ENCODE measurements at places on chromosomes 2 and 18.

DNA sequence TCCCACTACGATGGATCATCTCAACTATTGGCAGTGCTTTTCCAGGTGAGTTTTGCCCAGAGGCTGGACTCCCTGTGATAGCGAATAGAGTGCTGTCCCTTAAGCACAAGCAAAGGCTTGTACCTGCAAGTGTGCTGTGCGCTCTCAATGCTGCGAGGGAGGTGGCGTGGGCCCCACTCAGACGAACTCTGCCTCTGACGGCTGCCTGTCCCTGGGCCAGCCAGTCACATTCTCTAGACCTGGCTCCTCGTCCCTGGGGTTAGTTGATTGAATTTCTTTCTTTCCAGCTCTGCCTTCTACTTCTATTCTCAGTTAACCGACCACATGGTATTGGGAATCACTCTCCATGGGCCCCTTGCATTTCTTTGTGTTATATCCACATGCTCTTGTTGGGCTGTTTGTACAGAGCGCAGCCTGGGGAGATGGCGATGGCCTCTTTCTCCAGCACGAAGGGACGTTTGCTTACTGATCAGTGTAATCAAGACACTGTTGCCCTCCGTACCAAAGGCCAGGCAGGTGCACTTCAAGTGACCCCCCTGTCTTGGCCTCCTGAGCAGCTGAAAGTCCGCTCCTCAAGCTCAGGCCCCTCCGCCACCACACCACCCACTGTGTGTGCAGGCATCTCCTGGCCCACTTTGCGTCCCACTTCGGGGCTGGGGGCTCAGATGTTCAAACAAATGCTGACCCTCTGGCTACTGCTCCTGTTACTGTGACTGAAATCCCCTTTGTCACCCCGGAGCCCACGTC is 151.3 kb downstream of the ZNF236 start:
- H3K27ac ChIP-seq, result no peak overlapping the region
- no peaks in the 10 kb centered on the region for H3K27me3 ChIP-seq
- H3K4me3 ChIP-seq, result no peak overlapping the region
- H3K4me1 ChIP-seq, result no peaks in the 10 kb centered on the region
- no peak for DNase-seq

- H3K4me1 ChIP-seq, result peaks cover 4% of the 10 kb centered on the region
- H3K4me3 ChIP-seq, result no peak overlapping the region
- no peak for DNase-seq
- no peaks in the 10 kb centered on the region for H3K36me3 ChIP-seq
These were observed 28.5 kb downstream of the CIB4 start for GRCh38 chr2:26612522-26613240.

- peaks cover 8% of the 10 kb centered on the region for H3K4me1 ChIP-seq
- H3K36me3 ChIP-seq, result no peaks in the 10 kb centered on the region
- H3K4me3 ChIP-seq, result no peak overlapping the region
- H3K27me3 ChIP-seq, result no peaks in the 10 kb centered on the region
- DNase-seq, result no peak
- no peak overlapping the region for H3K27ac ChIP-seq
These were observed 100.6 kb downstream of the MYO1B start for GRCh38 chr2:191345788-191346187.

DNA sequence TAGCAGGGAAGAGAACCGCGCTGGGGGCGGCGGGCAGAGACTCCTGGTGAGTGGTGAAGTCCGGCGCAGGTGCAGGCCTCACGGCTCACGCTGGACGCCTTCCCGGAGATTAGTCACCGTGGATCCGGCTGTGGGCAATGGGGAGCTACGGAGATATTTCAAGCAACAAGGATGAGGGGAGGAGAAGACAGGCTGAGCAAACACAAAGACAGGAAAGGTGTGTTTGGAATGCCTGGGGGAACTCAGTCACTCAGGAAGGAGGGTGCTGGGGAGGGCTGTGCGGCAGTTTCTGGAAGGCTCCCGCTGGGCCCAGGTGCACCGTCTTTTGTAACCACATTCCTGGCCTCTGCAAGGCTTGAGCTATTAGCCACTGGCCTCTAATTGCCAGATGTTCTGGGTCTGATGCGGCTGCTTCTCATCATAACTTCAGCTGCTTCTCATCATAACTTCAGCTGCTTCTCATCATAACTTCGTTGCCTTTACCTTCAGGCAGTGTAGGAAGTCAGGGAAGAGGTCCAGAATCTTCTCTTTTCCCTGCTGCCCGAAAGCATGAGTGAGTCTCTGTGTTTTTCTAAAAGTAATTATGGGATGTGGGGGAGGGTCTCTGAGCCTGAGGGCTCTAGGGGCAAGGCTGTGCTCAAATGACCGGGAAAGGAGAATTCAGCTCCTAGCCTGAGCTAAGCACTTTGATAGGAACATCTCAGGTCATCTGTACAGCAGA is 118.9 kb downstream of the PXDN start:
- peak; percentile 42 for DNase-seq
- H3K4me1 ChIP-seq, result no peaks in the 10 kb centered on the region
- H3K27me3 ChIP-seq, result no peaks in the 10 kb centered on the region
- H3K27ac ChIP-seq, result no peak overlapping the region

DNA sequence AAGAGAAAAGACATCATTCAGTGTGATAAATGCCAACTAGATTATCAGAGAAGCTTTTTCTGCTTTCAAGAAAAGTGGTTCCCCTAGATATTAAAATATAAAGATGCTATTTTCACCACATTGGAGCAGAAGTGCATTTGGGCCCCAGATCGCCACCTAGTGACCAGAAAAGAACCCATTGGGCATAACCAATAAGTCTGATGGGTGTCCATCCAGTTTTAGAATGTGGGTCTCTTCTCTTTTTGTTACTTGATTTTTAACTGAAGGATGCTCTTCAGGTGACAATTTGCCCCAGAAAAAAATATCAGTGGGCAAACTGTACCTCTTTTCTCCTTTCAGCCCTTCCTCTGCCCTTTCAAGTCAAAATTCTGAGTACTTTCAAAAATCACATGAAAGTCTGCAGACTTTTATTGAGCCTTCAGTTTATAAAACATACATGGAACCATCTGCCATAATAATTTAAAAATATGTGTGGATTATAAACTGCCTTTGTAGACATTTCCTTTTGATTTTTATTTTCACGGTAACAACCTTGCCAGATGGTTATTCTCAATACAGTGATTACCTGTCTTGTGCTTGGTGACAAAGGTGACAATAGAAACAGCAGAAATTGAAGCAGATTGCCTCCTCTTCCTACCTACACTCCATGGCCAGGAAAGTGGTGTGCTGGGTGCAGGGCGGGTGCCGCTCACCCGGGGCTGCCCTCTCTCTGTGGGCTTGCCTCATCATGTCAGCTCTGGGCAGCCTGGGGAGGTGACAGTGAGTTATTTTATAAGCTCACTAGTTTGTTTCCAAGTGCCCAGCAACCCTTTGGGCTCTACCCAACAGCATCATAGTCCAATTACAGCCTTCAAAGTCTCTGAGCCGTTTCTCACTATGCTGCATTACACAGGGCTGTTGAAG is 124.5 kb downstream of the DCDC2C start:
- no peak overlapping the region for H3K27ac ChIP-seq
- DNase-seq, result no peak

DNA sequence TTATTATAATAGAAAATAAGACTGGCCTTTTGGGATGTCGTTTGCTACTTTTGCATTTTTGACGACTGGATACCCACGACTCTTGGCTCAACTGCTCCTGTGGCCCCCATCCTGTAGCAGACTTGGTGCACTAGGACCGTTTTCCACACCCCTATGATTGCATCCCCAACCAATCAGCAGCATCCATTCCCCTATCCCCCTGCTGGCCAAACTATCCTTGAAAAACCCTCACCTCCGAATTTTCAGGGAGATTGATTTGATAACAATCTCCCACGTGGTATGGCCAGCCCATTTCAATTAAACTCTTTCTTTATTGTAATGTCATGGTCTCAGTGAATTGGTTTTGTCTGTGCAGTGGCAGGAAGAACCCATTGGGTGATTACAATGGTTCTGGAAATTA is 37.9 kb upstream of the TTR start:
- H3K4me1 ChIP-seq, result no peaks in the 10 kb centered on the region
- no peak overlapping the region for H3K27ac ChIP-seq
- no peaks in the 10 kb centered on the region for H3K36me3 ChIP-seq
- no peak overlapping the region for H3K4me3 ChIP-seq

DNA sequence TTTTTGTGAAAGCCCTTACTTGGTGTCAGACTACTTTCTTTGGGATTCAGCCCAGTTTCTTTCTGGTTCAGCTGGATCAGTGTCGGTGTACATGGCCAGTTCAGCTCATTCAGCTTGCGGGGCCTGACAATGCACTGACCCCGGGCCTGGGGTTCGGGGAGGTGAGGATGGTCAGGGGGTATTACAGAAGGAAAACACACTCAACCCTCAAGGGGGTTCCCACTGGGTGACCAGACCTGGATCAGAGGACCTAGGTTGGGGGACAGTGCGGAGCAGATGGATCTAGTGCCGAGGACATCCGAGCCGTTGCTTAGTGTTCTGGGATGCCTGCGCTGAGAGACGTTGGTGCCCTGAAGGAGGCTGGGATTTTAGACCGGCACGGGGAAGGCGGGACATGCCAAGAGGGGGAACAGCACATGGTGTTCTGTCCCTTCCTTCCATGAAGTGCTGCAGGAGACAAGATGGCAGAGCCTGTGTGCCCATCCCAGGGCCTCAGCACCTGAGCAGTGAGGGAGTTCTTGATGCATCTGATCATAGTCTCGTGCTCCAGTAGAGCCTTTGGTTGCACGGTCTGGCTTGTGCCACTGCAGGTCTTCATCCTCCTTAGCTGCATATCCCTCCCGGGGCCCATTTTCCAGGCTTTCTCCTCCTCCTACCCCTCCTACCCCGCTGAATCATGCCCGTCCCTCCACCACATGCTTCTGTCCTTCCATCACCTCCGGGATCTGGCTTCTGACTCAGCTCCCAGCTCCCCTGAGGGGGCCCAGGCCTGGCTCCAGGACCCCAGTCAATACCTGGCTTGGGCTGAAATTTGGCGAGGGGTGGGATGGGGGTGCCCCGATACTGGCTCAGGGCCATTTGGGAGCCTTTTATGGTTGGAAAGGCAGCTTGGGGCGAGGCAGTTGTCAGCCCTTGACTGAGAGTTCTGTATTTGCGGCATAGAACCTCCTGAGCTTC is 18.0 kb downstream of the SPEG start:
- peak overlapping the region; percentile 99 for H3K27ac ChIP-seq
- no peak overlapping the region for H3K4me3 ChIP-seq
- no peaks in the 10 kb centered on the region for H3K27me3 ChIP-seq
- H3K36me3 ChIP-seq, result no peaks in the 10 kb centered on the region
- peak; percentile 92 for DNase-seq
- H3K4me1 ChIP-seq, result peaks cover 4% of the 10 kb centered on the region

DNA sequence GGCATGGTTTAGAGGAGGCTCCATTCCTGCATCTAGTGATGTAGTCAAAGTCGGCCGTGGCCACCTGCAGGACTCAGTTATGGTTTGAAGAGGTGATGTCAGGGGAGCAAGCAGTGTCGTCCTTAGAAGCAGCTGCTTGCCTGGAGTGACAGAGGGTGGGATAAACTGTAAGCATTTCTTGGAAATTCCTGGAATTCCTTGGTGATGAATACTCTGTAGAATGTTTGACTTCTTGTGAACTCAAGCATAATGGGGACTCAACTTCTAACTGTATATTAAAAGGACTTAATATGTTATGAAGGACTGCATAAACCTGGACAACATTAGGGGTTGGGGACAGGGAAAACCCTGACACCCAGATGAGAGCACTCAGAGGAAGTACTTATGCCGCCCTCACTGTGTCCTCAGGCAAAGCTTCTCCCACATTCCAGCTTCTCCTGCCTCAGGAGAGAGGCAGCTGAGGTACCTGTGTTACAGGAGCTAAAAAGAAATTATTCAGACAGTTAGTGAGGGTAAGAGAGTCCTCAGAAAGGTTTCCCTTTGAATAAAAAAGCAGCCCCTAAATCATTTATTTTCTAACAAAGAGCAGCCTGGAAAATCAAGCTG is 459.9 kb upstream of the CELF4 start:
- no peak for DNase-seq
- H3K36me3 ChIP-seq, result no peaks in the 10 kb centered on the region
- H3K4me3 ChIP-seq, result no peak overlapping the region
- no peaks in the 10 kb centered on the region for H3K27me3 ChIP-seq

- DNase-seq, result no peak
- no peaks in the 10 kb centered on the region for H3K27me3 ChIP-seq
- no peak overlapping the region for H3K27ac ChIP-seq
- H3K36me3 ChIP-seq, result no peaks in the 10 kb centered on the region
- H3K4me1 ChIP-seq, result peaks cover 6% of the 10 kb centered on the region
- no peak overlapping the region for H3K4me3 ChIP-seq
These were observed 2.0 kb downstream of the KCMF1 start for GRCh38 chr2:84972932-84973331.

DNA sequence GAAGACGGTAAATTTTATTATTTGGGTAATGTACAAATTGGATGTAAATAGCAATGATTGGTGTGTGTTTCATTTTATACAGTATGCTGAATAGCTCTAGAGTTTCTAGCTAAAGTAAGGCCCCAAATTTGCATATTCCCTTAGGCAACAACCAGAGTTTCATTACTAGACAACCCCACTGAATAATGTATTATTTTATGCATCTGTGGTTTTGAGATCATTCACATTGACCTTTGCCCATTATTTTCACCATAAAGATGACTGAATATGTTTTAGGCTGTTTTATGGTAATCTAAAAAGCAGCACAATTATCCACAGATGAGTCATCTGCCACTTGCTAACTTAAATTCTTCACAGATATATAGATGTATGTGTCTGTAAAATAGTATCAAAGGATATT is 44.5 kb upstream of the C2orf74 start:
- DNase-seq, result no peak
- no peaks in the 10 kb centered on the region for H3K27me3 ChIP-seq
- no peaks in the 10 kb centered on the region for H3K36me3 ChIP-seq
- H3K4me3 ChIP-seq, result no peak overlapping the region
- no peaks in the 10 kb centered on the region for H3K4me1 ChIP-seq
- no peak overlapping the region for H3K27ac ChIP-seq

GRCh38 chr18:10743766-10744165 is 217.9 kb downstream of the NAPG start:
- no peak overlapping the region for H3K4me3 ChIP-seq
- no peak for DNase-seq
- no peaks in the 10 kb centered on the region for H3K4me1 ChIP-seq
- no peak overlapping the region for H3K27ac ChIP-seq
- H3K27me3 ChIP-seq, result no peaks in the 10 kb centered on the region

- no peaks in the 10 kb centered on the region for H3K36me3 ChIP-seq
- H3K27ac ChIP-seq, result no peak overlapping the region
- DNase-seq, result no peak
- no peaks in the 10 kb centered on the region for H3K27me3 ChIP-seq
These were observed 5.8 kb downstream of the TMSB10 start for GRCh38 chr2:84911135-84911678.

GRCh38 chr2:68251855-68252399 is 405 bp downstream of the PPP3R1 start:
- peaks cover 7% of the 10 kb centered on the region for H3K4me1 ChIP-seq
- no peaks in the 10 kb centered on the region for H3K27me3 ChIP-seq
- H3K4me3 ChIP-seq, result peak overlapping the region; percentile 100
- H3K27ac ChIP-seq, result peak overlapping the region; percentile 99
- DNase-seq, result peak; percentile 85

GRCh38 chr2:88654714-88655113 is 27.4 kb upstream of the EIF2AK3 start:
- no peaks in the 10 kb centered on the region for H3K4me1 ChIP-seq
- H3K36me3 ChIP-seq, result no peaks in the 10 kb centered on the region
- no peak overlapping the region for H3K27ac ChIP-seq
- no peak for DNase-seq
- H3K4me3 ChIP-seq, result no peak overlapping the region

- no peak overlapping the region for H3K4me3 ChIP-seq
- H3K4me1 ChIP-seq, result no peaks in the 10 kb centered on the region
- no peaks in the 10 kb centered on the region for H3K27me3 ChIP-seq
- no peak overlapping the region for H3K27ac ChIP-seq
These were observed 40.7 kb upstream of the KLF11 start for GRCh38 chr2:10002681-10003080.

- no peak for DNase-seq
- H3K4me3 ChIP-seq, result no peak overlapping the region
- no peaks in the 10 kb centered on the region for H3K36me3 ChIP-seq
- H3K27me3 ChIP-seq, result no peaks in the 10 kb centered on the region
- H3K27ac ChIP-seq, result no peak overlapping the region
These were observed 42.2 kb downstream of the ABCG8 start for GRCh38 chr2:43880952-43881351.

Data from aorta (tissue), 5 donors.